Lower leg skin (tissue), 4 donors: ENCODE measurements at places on chromosomes 11 and 22.

DNA sequence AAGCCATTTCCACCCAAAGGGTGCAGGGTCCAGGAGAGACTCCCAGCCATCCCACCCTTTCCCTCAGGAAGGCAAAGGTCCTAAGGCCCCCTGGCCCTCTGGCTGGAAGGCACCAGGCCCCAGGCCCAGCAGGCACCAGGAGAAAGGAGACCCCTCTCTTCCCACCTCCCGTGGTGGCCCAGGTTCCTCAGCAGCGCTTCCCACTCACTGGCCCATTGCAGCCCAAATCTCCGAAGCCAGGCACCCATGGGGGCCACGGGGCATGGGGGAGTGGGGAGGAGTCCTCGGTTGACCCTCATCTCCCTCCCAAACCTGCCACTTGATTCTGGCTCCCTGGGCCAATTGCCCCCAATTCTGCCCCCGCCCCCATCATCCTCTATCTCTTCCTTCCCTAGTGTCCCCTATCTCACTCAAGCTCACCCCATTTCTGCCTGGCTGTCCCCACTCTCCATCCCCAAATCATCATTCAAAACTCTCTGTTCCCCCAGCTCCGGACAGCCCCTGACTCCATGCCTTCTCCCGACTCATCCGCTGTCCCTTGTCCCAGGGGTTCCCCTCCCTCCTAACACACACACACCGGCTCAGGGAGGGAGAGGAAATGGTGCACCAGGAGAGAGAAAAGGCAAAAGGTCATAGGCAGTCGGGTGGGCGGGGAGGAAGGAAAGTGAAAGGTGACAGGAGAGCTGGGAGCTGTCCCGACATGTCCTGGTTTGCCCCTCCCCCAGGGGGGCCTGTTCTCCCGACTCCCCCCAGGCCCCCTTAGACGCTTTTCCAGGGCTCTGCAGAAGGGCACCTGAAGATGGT, 1.2 kb downstream of the LIF start:
- no peak for DNase-seq

- peak; percentile 41 for DNase-seq
Measured at GRCh38 chr11:100831929-100832494, 144.9 kb downstream of the ARHGAP42 start.

DNA sequence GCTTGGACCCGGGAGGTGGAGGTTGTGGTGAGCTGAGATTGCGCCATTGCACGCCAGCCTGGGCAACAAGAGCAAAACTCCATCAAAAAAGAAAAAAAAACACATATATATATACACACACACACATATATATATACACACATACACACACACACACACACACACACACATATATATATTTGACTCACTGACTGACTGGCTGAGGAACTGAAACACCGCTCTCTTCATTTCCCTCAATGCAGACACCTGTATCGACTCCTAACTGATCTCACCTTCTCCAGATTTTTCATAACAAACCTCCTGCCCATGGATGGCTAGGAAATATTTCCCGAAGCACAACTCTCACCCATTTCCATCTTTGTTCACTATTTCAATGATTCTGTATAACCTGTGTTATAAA, 140.7 kb upstream of the ANO3 start:
- no peak for DNase-seq

DNA sequence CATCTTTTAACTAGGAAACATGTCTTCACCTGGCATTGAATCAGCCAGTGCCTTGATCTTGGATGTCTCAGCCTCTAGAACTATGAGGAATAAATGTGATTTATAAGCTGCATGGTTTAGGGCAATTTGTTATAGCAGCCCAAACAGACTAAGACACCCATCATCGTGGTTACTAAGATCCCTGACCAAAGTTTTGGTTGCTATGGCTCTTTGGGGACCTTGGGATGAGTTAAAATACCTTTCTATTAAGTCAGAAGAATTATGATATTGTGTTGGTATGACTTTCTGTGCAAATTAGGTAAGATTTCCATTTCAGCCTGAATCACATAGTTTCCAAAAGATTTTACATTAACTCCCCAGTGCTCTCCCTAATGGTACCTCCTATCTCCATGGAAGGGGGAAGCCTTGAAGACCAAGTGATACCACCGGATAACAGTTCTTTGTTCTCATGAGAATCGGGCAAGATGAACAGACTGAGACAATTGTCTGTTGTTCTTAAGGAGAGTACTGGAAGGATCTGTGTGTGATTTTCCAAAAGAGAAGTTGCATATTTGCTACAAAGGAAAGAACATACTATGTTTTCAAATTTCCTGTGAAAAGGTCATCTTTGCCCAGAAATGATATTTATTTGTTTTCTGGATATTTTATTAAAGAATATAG, 60.4 kb upstream of the UBASH3B start:
- no peak for DNase-seq

- DNase-seq, result no peak
Measured at GRCh38 chr22:48850658-48851287, 976.9 kb downstream of the BRD1 start.

- DNase-seq, result peak; percentile 8
Measured at GRCh38 chr22:49371325-49372110, 456.2 kb downstream of the BRD1 start.

DNA sequence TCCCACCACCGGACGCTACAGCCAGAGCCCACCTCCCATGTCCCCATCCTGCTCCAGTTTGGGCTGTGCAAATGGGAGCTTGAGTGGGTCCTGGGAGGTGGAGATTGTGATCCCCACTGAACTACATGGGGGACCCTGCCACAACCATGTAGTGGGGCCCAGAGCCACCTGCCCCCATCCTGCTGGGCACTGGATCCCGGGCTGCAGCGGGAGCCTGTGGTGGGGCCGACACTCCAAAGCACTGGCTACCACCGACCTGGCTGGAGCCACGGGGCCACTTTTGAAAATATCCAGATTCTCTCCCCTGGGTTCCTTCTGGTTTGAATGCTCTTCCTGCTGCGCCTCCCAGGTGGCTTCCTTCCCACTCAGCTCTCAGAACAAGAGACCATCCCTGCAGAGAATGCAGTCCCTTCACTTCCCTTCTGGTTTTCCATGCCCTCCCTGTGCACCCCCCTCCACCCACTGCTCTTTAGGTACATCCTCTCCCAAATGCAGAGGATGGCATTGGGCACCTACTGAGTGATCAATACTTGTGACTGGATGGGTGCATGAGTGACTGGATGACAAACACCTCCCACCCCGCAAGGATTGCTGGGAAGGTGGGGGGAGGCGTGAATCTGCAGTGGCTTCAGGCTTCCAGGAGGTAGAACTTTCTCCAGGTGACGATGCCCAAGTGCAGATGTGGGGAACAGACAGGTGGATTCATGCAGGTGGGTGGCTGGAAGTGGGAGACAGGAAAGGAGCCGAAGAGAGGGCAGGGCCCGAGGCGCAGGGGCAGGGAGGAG, 846 bp upstream of the UNC93B1 start:
- no peak for DNase-seq

- no peak for DNase-seq
Measured at GRCh38 chr22:38720350-38720749, 14.6 kb downstream of the GTPBP1 start.
